ENCODE measurements at places on chromosomes 4 and X. TPM values are rescaled to one million over a fixed set of nuclear protein-coding genes. Genes with fewer than 3 reads are reported as not detected.

DNA sequence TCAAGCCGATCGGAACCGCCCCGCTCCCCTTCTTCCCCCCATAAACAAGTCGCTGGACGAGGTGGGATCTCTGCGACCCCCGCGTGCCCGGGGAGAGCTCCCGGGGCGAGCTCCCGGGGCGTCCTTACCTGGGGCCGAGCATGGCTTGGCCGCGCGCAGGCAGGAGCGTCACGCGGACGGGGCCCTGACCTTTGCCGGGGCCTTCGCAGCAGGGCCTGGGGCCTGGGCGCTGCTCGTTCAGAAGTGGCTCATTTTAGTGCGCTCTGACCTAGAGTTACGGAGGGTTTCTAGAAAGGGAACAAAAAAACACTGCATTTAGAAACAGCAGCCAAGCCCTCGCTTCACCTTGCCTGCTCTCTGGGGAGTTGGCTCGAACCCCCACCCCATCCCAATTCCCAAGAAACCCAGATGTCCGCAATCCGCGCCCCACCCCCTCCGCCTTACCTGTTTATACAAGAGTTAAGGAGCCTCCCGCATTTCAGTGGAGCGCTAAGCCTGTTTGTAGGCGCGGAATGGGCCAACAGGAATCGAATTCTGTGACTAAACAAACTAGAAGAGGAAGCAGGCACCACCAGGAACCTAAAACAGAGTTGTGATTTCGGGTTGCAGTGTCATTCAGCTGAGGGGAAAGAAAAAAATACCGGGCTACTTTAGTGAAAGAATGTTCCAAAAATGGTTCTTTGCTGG, 814 bp upstream of the RBM47 start:
- peaks cover 18% of the 10 kb centered on the region for H3K4me1 ChIP-seq
- DNase-seq, result peak; percentile 46
- peak overlapping the region; percentile 97 for H3K27ac ChIP-seq
- peak overlapping the region; percentile 94 for H3K4me3 ChIP-seq
- no peaks in the 10 kb centered on the region for H3K36me3 ChIP-seq
- H3K27me3 ChIP-seq, result no peaks in the 10 kb centered on the region

DNA sequence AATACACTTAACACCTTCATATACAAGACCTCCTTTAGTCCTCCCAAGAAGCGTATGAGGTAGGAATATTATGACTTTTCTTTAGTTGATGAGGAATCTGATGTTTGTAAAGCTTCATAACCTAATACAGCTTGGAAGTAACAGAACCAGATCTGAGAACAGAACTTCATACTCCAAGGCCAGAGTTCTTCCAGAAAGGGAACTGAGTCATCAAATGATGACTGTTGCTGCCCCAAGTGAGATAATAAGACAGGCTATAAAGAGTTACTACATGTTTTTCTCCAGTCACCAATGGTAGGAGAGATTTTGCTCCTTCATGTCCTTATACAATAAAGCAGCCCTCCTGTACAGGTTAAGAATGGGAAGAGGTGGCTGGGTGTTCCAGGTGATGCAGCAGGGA, 74.3 kb upstream of the ANXA3 start:
- H3K27ac ChIP-seq, result no peak overlapping the region
- H3K27me3 ChIP-seq, result no peaks in the 10 kb centered on the region
- no peak for DNase-seq
- H3K36me3 ChIP-seq, result no peaks in the 10 kb centered on the region

GRCh38 chrX:10470009-10470408, 150.4 kb downstream of the MID1 start:
- no peaks in the 10 kb centered on the region for H3K36me3 ChIP-seq
- no peaks in the 10 kb centered on the region for H3K27me3 ChIP-seq
- H3K27ac ChIP-seq, result no peak overlapping the region
- no peaks in the 10 kb centered on the region for H3K4me1 ChIP-seq
- DNase-seq, result no peak

DNA sequence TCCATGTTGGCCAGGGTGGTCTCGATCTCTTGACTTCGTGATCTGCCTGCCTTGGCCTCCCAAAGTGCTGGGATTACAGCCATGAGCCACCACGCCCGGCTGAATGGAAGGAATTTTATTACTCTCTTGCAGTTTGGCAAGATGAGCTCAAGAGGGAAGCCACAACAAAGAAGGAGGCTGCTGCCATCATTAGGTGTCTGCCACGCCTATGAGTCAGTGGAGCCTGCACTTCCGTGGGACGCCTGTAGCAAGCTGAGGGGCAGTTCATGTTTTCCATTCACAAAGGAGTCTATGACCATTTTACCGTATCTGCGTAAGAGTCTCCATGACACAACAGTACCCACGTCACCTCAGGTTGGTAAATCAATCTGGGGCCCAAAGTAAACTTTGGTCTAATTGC, 51.2 kb upstream of the CHRNA9 start:
- H3K4me3 ChIP-seq, result no peak overlapping the region
- H3K27ac ChIP-seq, result no peak overlapping the region
- no peaks in the 10 kb centered on the region for H3K36me3 ChIP-seq
- no peaks in the 10 kb centered on the region for H3K27me3 ChIP-seq

GRCh38 chr4:103493450-103494159, 226.2 kb downstream of the TACR3 start:
- no peak overlapping the region for H3K4me3 ChIP-seq
- H3K36me3 ChIP-seq, result no peaks in the 10 kb centered on the region
- H3K27ac ChIP-seq, result no peak overlapping the region

The PLXNA3 gene
- 1.1 TPM for total RNA-seq

All from liver (tissue), 10 donors.